ENCODE measurements at places on chromosomes 6 and 20.

GRCh38 chr6:117210279-117210678, 55.1 kb upstream of the VGLL2 start:
- no peak for DNase-seq

DNA sequence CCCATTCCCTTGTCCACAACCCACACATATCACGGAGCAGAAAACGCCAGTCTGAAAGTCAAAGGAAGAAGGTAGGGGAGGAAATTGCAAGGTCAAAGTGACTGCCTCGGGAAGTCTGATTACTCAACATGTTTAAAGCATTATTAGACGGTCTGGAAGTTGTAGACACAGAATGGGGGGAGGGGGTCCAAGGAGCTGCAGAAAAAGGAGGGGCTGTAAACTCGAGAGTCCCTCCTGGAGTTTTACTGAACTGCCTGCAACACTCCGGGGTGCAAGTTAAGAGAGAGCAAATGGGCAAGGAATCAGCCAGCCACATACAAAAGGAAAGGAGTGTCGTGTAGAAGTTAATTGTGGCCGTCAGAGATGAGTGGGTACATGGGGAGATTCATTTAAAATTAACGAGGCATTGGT, 417.7 kb upstream of the JARID2 start:
- no peak for DNase-seq

DNA sequence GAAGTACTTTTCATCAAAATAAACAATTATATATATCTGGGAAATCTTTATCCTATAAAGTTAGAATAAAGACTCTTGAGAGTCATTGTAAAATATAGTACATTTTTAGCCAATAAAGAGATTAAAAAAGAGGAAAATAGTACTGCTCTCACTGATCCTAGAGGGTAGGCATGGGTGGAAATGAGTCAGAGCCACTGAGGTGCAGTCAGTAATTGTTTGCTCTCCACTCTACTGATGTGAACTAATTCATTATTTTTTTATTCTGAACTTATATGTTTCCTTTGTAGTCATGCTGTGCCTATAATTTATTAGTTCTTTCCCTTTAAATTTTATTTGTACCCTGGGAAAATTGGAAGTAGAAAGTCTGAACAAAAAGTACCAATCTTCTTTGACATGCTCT, 1359.4 kb upstream of the GJE1 start:
- DNase-seq = no peak

GRCh38 chr6:15143086-15143485, 102.8 kb upstream of the JARID2 start:
- no peak for DNase-seq

DNA sequence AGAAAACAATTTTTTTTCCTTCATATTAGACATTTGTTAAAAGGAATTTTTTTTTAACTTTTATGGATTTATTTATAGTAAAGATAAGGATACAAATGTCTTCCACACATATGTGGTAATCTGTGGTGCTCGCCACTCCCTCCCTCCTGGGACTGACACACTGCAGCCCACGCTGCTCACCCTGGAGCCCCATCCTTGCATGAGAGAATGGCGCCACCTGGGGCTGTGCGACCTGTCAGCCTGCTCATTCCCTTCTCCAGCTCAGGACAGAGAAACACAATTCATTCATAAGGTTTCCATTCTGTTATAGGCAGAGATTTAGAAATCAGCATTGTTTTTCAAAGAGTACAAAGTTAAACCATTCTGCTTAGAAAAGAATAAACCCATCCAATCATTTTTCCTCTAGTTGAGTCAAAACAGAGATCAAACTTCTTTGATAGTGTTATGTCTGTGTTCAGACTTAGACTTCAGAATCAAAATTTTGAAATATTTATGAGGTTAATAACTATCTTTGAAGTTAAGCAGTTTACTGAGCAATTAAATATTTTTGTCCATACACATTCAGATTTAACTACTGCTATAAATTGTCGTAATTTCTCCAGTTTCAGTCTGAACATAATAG, 42.8 kb upstream of the DYNLRB1 start:
- no peak for DNase-seq

- no peak for DNase-seq
These were observed 447.1 kb downstream of the PREX1 start for GRCh38 chr20:48380661-48381060.

GRCh38 chr6:100022847-100023246, 28.8 kb upstream of the MCHR2 start:
- no peak for DNase-seq

- no peak for DNase-seq
These were observed 43.6 kb upstream of the FAM83B start for GRCh38 chr6:54802775-54803634.

- DNase-seq = no peak
These were observed 177.1 kb upstream of the MAP3K7 start for GRCh38 chr6:90764001-90764400.

GRCh38 chr6:7261032-7261841, 51.8 kb downstream of the SSR1 start:
- DNase-seq = peak; percentile 10

GRCh38 chr20:49054056-49054643, 8.0 kb downstream of the CSE1L start:
- no peak for DNase-seq

All from stimulated activated CD8-positive, alpha-beta memory T cell treated with anti-CD3 and anti-CD28 coated beads, Interleukin-7, amount 100 ng/mL, for 4 hours (primary cell).